ENCODE measurements at places on chromosomes 11 and 22. TPM values are rescaled to one million over a fixed set of nuclear protein-coding genes. Genes with fewer than 3 reads are reported as not detected.

Gene OR51I1
- total RNA-seq, result 0.52 TPM

Gene CLDN5
- total RNA-seq, result 84.0 TPM

Gene CNIH2
- total RNA-seq, result not detected

Gene UPK3A
- total RNA-seq, result not detected

Gene EIF4G2
- 571 TPM for total RNA-seq

Gene SPDYC
- not detected for total RNA-seq

Gene PNPLA5
- not detected for total RNA-seq

Gene CYP2R1
- total RNA-seq, result 9.9 TPM

Gene C11orf65
- 1.0 TPM for total RNA-seq

Gene TRIM6
- total RNA-seq, result 1.6 TPM
